ENCODE measurements at places on chromosomes 7 and 10. TPM values are rescaled to one million over a fixed set of nuclear protein-coding genes. Genes with fewer than 3 reads are reported as not detected.

DNA sequence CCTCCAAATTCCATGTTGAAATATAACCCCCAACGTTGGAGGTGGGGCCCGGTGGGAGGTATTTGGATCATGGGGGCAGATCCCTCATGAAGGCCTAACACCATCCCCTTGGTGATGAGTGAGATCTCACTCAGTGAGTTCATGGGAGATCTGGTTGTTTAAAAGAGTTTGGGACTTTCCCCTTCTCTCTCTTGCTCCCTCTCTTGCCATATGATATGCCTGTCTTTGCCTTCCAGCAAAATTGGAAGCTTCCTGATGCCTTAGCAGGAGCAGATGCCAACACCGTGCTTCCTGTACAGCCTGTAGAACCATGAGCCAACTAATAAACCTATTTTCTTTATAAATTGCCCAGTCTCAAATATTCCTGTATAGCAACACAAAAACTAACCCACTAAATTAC lies 55.7 kb upstream of the CDK1 start:
- no peak overlapping the region for H3K27ac ChIP-seq
- DNase-seq = no peak
- no peaks in the 10 kb centered on the region for H3K4me1 ChIP-seq
- H3K27me3 ChIP-seq = peaks cover 27% of the 10 kb centered on the region
- H3K36me3 ChIP-seq = no peaks in the 10 kb centered on the region

- no peaks in the 10 kb centered on the region for H3K27me3 ChIP-seq
- H3K4me1 ChIP-seq = peaks cover 4% of the 10 kb centered on the region
- peaks cover 71% of the 10 kb centered on the region for H3K36me3 ChIP-seq
- no peak overlapping the region for H3K27ac ChIP-seq
- no peak overlapping the region for H3K4me3 ChIP-seq
Measured at GRCh38 chr7:64541438-64542359, 21.2 kb downstream of the ZNF680 start.

GRCh38 chr7:148540041-148540738 lies 50.4 kb upstream of the C7orf33 start:
- H3K4me3 ChIP-seq = no peak overlapping the region
- no peak overlapping the region for H3K27ac ChIP-seq
- no peaks in the 10 kb centered on the region for H3K36me3 ChIP-seq
- DNase-seq = no peak
- peaks cover 14% of the 10 kb centered on the region for H3K27me3 ChIP-seq

DNA sequence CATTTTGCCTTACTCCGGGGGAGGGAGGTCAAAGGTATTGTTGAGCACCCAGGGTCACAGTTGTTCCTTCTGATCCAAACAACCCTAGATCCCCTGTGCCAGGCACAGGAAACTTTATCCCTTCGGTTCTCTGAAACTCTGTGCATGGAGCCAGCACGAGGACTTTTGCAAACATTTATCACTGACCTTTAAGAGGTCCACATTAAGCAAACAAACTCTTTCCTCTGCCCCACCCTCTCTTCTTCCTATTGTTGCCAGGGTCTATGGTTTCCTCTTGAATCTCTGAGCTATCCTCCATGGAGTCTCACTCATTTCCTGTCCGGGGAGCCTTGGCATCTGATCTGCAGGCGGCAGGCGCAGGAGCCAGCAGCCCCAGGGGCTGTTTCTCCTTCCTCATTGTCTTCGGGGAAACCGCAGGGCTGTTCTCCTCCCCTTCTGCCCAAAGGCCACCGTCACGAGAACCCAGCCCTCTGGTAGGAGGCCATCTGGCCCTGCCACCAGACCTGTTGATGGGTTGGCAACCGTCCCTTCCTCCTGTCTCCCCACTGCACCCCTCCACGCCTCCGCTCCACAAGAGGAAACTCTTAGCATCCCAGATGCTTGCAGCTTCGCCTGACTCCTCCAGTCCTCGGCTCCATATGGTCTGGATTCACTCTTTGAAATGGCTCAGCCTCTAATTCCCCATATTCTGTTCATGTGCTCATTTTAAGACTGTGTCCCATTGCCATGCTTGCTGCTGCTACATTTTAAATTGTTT lies 327.3 kb upstream of the NRP1 start:
- no peaks in the 10 kb centered on the region for H3K36me3 ChIP-seq
- no peak overlapping the region for H3K27ac ChIP-seq
- DNase-seq = no peak
- peaks cover 7% of the 10 kb centered on the region for H3K4me1 ChIP-seq
- peaks cover 8% of the 10 kb centered on the region for H3K27me3 ChIP-seq
- no peak overlapping the region for H3K4me3 ChIP-seq

DNA sequence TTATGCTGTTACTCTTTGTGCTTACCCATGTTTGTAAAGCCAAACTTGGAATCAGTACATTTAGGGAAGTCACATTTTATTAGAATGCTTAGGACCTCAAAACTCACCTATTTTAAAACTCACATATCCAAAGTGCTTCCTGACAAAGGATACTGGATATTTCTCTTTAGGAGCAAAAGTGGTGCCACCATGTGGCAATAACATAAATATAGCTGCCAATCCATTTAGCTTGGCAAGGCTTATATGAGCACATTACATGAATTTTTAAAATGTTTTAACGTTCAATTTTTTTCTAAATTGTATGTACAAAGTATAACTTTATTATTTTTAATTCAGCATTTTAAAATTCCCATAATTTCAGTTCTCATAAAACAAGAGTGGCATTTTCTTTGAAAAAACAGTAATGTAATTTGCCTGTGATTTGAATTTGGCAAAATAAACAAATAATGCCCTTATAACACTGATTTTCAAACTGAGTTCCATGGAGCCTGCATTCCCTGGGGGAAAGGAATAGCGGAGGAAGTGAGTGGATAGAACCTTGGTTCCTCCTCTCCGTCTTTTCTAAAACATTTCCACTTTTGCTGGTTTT lies 75.4 kb downstream of the HDAC9 start:
- H3K27ac ChIP-seq = no peak overlapping the region
- no peaks in the 10 kb centered on the region for H3K4me1 ChIP-seq
- no peak for DNase-seq
- H3K27me3 ChIP-seq = no peaks in the 10 kb centered on the region
- H3K36me3 ChIP-seq = no peaks in the 10 kb centered on the region

GRCh38 chr7:33882040-33882837 lies 23.1 kb upstream of the BMPER start:
- peaks cover 6% of the 10 kb centered on the region for H3K27me3 ChIP-seq
- DNase-seq = no peak
- no peak overlapping the region for H3K4me3 ChIP-seq
- no peak overlapping the region for H3K27ac ChIP-seq
- H3K36me3 ChIP-seq = no peaks in the 10 kb centered on the region
- no peaks in the 10 kb centered on the region for H3K4me1 ChIP-seq

DNA sequence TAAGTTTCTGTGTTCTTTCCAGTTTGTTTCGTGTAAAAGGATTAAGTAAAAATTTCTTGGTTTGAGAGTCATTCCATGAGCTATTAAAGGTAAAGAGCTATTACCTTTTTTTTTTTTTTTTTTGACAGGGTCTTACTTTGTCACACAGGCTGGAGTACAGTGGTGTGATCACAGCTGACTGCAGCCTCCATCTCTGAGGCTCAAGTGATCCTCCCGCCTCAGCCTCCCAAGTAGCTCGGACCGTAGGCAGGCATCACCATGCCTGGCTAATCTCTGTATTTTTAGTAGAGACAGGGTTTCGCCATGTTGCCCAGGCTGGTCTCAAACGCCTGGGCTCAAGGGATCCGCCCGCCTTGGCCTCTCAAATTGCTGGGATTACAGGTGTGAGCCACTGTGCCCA lies 1.4 kb downstream of the SMKR1 start:
- H3K4me1 ChIP-seq = peaks cover 9% of the 10 kb centered on the region
- peaks cover 13% of the 10 kb centered on the region for H3K27me3 ChIP-seq
- peak overlapping the region; percentile 73 for H3K4me3 ChIP-seq
- H3K36me3 ChIP-seq = no peaks in the 10 kb centered on the region
- no peak for DNase-seq

DNA sequence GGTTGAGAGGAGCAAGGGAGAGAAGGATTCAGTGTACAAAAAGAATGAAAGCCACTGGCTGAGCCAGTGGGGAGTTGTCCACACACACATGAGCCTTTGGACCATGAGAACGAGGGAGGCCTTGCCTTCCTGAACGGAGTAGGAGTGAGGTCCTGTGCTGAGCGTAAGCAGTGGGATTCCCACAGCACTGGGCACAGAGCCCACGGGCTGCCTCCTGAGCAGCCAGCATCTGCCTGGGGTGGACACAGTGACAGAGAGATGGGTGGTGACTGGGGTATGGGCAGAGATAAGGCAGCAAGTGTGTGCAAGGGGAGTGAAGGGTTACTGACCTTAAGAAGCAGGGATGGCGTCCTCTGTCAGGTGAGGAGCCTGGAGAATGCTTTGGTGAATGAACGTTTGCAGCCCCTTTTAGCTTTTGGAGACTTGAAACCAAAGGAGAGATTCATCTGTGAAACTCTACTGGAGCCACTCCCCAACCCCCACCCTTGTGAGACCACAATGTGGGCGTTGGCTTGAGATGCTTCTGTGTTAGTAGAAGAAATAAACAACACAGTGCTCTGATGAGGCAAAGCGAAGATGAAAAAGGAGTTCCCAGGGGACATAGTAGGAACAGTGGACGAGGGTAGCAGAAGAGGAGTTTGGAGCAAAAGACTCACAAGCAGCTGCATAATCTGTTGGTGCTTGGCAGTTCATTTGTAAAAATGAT lies 56.5 kb downstream of the FIGNL1 start:
- H3K4me3 ChIP-seq = peak overlapping the region; percentile 39
- peaks cover 75% of the 10 kb centered on the region for H3K4me1 ChIP-seq
- DNase-seq = no peak

DNA sequence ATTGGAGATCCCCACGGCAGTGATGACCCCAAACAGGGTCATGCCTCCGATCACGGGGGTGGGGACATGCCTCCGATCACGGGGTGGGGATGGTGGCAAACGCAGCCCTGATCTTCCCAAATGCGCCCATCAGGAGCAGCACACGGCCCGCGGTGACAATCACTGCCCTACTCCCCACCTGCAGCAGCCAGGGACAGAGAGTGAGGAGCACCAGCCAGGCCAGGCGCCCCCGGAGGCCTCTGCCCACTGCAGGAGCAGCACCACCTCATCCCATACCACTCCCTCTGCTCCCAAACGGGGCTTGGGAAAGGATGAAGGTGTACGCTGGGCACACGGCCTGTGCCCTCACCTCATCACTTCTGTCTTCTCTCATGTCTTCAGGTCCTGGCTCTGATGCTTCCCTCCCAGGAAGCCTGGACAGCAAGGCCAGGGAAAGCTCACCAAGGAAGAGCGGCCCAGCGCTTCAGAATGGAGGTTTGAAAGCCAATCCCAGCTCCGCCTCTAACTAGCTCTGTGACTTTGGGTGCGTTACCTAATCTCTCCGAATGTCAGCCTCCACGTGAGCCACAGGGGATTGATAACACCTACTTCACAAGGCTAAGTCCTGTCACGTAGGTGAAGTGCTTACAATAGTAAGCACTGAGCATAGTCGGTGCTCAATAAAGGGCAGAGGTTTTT lies 37.1 kb downstream of the STRA8 start:
- H3K36me3 ChIP-seq = no peaks in the 10 kb centered on the region
- peaks cover 9% of the 10 kb centered on the region for H3K27me3 ChIP-seq
- DNase-seq = no peak
- H3K27ac ChIP-seq = no peak overlapping the region

GRCh38 chr7:74061840-74062539 lies 21.6 kb upstream of the LIMK1 start:
- H3K27me3 ChIP-seq = peaks cover 7% of the 10 kb centered on the region
- no peaks in the 10 kb centered on the region for H3K36me3 ChIP-seq
- peak overlapping the region; percentile 79 for H3K27ac ChIP-seq

GRCh38 chr10:62266611-62267010 lies 2.0 kb downstream of the RTKN2 start:
- H3K36me3 ChIP-seq = no peaks in the 10 kb centered on the region
- peaks cover 42% of the 10 kb centered on the region for H3K27me3 ChIP-seq
- no peak overlapping the region for H3K27ac ChIP-seq
- no peak for DNase-seq
- H3K4me1 ChIP-seq = peaks cover 13% of the 10 kb centered on the region

GRCh38 chr7:158301207-158301606 lies 286.4 kb downstream of the PTPRN2 start:
- H3K36me3 ChIP-seq = no peaks in the 10 kb centered on the region
- no peak for DNase-seq
- H3K27ac ChIP-seq = no peak overlapping the region
- H3K4me3 ChIP-seq = no peak overlapping the region
- H3K4me1 ChIP-seq = no peaks in the 10 kb centered on the region
- peaks cover 5% of the 10 kb centered on the region for H3K27me3 ChIP-seq

- no peaks in the 10 kb centered on the region for H3K36me3 ChIP-seq
- no peak for DNase-seq
- no peak overlapping the region for H3K4me3 ChIP-seq
- H3K27ac ChIP-seq = no peak overlapping the region
Measured at GRCh38 chr10:20133669-20134189, 317.5 kb downstream of the PLXDC2 start.

Gene RBP3
- total RNA-seq = not detected

Gene TRPV5
- total RNA-seq = not detected

Gene THAP5
- 32.8 TPM for total RNA-seq

Gene INA
- total RNA-seq = not detected

Gene ANXA8
- total RNA-seq = 0.19 TPM

Gene NYAP1
- 0.42 TPM for total RNA-seq

Gene CRYGN
- total RNA-seq = 0.91 TPM

Gene TRIL
- not detected for total RNA-seq

Gene ETV1
- 0.44 TPM for total RNA-seq

Data from activated naive CD8-positive, alpha-beta T cell treated with anti-CD3 and anti-CD28 coated beads, Interleukin-2, amount 10 ng/mL, durations not matched to agents 7 days and 5 days (primary cell).